NCI-H345 (cell line): ENCODE measurements at places on chromosomes 12 and 14.

DNA sequence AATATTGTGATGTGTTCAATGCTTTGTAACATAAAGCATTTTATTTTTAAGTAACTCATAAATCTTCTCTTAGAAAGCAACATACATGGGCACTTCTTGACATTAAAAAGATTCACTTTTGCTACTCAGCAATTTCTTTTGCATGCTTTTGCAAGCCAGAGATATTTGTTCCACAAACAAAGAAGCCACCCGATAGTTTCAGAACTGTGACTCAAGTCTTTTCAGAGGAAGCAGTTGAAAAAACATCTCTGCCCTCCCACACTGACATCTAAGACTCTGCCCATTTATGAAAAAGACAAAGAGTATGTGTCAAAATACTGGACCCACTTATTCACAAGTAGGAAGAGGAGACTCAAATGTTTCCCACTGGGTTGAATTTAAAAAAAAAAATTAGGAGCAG, 7.5 kb downstream of the APPL2 start:
- DNase-seq: no peak

DNA sequence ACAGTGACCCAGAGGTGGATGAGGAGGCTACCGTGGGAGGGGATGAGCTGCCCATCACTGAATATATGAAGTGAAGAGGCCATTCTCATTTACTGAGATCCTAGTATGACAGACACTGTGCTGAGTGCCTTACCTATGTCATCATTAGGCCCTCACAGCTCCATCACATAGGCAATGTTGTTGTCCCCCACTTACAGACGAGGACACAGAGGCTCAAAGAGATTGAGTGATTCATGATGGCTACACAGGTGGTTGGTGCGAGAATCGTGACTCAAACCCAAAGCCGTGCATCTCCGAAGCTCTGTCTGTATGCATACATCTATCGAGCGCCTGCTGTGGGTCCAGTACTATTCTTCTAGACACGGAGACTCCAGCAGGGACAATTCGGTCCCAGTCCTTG, 5.9 kb upstream of the CCDC197 start:
- DNase-seq: no peak

DNA sequence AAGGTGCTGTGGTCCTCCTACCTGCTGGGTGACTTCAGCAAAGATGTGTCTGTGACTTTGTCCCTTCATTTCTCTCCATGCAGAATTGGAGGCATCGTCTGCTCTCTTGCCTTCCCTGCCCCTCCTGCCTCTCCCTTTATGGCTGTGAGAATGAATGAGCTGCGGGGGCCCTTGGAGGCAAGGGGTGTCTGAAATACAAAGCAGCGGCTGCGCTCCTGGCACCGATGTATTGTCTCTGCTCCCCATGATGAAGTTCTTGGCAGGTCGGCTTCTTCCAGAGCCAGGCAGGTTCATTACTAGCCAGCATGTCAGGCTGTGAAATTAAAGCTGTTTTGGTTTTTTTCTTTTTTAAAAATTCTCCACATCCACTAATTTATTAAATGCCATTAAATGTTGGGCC, 194.5 kb downstream of the TSPAN9 start:
- no peak for DNase-seq

- DNase-seq: no peak
These were observed 164.6 kb downstream of the GCH1 start for GRCh38 chr14:54738009-54738408.

- no peak for DNase-seq
These were observed 27.7 kb downstream of the SETD3 start for GRCh38 chr14:99452968-99453367.

GRCh38 chr12:113981876-113982275, 15.8 kb upstream of the RBM19 start:
- no peak for DNase-seq

DNA sequence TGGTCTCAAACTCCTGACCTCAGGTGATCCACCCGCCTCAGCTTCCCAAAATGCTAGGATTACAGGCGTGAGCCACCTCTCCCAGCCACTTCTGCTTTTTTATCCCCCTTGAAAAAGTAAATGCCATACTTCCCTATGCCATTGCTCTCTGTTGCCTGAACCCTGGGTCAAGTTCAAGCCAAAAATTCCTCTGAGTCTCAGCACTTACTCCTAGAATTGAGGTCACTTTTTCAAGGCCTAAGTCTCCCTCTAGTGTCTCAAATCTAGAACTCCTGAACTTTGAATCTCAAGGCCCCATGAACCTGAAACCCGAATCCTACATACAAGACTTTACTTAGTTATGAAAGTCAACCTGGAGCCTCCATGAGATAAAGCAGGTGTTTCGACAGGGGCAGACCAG, 1.4 kb upstream of the APOBEC1 start:
- no peak for DNase-seq

DNA sequence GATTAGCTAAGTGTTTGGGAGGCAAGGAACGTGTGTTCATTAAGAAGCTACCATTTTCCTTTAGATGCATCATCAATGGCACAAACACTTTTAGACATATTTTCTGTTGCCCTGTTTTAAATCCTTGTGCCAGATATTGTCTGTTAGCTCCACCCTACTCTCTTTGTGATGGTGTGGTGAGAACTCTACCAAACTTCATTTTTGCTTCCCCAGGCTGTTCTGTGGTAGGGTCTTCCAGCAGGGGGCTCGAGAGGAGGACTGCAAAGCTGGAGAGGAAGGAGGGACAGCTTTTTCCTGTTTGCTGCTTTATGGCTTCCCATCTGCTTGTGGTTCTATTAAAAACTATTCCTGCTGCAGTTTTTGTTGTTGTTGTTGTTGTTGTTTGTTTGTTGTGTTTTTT, 23.8 kb upstream of the STRAP start:
- DNase-seq: no peak

GRCh38 chr14:65933400-65934069, 521.0 kb downstream of the FUT8 start:
- DNase-seq: no peak

DNA sequence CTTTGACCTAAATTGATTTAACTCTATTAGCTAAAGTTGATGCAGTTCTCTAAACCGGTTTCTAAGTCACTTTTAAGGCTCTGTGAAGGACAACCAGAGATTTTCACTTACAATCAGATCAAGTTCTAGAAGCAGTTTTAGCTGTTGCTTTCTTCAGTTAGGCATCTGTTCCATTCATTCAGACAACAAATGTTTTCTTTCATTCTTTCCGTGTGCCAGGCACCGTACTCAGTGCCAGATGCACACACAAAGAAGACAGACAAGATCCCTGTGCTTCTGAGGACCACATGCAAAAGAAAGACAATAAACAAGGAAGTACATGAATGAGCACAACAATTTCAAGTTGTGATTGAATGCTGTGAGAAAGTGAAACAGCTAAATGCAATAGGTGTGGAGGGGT, 11.1 kb upstream of the EGLN3 start:
- no peak for DNase-seq

- DNase-seq: no peak
These were observed 17.7 kb upstream of the ASCL1 start for GRCh38 chr12:102939670-102940222.

DNA sequence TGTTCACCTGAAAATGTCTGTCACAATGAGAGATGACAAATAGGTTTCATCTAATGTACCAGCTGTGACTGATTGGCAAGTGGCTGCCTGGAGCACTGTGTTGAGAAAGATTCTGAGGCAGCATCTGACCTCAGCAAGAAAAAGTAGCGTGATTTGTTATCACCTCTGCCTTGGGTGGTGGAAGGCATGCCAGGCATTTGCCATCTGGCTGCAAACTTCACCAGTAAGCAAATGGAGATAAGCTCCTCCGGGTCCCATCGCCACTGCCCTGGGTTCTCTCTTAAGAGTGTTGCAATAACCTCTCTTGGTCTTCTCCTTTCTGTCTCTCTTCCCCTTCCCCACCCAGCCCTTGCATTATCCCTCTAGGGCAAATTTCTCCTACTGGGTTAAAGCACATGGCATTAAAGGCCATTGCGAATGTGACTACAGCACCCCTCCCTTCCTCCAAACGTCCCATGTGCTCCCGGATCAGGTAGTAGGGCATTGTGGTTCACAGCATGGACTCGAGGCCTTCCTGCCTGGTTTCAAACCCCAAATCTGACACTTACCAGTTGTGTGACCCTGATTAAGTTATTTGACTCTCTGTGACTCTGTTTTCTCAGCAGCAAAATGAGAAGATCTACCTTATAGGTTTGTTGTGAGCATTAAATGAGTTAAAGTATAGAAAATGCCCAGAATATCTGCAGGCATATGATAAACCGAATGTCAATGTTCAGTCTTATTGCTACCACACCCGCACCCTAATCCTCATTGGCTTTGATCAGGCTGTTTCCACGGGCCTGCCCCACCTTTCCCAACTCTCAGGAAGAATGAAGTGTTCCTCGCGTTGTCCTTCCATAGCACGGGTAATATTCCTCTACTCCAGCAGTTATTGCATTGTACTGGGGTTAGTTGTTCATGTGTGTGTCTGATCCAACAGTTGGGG, 8.2 kb upstream of the LGALS3 start:
- DNase-seq: no peak

DNA sequence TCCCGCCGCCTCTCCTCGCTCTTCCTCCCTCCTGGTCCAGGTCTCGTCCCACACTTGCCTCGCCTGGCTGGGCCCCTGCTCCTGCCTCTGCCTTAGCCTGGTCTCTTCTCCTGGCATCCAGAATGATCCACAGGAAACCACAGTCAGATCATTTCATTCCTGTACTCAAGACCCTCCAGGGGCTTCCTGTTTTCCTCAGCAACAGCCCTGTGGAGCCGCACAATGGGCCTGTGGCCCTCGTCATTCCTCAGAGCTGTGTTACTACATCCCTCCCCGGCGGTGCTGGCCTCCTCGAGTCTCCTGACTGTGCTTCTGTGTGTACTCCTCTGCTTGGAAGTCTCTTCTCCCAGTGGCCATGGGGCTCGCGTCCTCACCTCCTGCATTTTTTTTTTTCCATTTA, 20.1 kb downstream of the ATP6V0A2 start:
- DNase-seq: no peak

- no peak for DNase-seq
These were observed 2.5 kb upstream of the MAX start for GRCh38 chr14:65104791-65105190.

DNA sequence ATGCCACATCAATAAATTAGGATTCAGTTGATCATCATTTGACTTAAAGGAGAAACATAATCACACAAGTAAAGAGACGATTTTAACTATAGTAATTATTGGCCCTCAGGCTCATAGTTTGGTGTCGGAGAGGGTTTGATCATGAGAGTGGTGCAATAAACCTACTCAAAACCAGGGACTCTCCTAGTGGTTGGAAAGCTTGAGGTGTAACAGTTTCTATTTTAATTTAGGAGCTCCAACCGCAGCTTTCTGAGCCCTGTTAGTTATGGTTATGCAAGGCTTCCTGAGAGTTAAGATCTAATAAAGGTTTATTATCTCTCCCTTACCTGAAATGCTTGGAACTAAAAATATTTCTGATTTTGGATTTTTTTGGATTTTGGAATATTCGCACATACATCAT, 36.4 kb downstream of the TMTC2 start:
- DNase-seq: no peak

DNA sequence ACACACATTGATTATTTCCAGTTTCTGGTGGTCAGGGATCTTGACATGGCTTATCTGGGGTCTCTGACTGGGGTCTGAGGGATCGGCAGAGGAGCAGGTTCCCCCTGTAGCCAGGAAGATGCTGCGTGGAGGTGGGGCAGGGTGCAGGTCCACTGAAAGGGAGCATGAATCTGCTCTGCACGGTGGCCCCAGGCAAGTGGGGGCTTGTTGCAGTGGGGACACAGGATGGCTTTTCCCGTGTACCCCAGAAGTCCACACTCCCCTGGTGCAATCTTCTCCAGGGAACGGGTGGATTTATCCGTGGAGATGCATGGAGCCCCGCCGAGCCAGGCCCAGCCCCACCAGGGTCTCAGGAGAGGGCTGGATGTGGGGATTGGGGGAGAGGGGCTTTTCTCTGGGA, 210.4 kb upstream of the C14orf180 start:
- no peak for DNase-seq

GRCh38 chr12:108690542-108691174, 40.7 kb downstream of the CORO1C start:
- no peak for DNase-seq

- no peak for DNase-seq
These were observed 4.4 kb downstream of the SLC22A17 start for GRCh38 chr14:23348297-23348655.

DNA sequence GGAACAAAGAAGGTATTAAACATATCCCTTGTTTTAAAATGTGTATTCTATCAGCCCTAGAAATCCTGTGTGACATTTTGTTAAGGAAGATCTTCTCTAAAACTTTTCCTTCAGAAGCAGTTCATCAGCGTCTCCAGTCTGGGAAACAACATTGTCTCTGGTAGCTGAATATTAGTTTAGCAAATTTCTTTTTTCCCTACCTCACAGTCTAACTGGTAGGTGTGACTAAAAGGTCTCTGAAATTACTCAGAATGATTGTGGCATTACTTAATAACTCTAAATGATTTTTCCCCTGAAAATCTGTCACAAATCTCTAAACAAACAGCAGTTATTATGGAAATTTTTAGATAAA, 1044.8 kb downstream of the FLRT2 start:
- no peak for DNase-seq

DNA sequence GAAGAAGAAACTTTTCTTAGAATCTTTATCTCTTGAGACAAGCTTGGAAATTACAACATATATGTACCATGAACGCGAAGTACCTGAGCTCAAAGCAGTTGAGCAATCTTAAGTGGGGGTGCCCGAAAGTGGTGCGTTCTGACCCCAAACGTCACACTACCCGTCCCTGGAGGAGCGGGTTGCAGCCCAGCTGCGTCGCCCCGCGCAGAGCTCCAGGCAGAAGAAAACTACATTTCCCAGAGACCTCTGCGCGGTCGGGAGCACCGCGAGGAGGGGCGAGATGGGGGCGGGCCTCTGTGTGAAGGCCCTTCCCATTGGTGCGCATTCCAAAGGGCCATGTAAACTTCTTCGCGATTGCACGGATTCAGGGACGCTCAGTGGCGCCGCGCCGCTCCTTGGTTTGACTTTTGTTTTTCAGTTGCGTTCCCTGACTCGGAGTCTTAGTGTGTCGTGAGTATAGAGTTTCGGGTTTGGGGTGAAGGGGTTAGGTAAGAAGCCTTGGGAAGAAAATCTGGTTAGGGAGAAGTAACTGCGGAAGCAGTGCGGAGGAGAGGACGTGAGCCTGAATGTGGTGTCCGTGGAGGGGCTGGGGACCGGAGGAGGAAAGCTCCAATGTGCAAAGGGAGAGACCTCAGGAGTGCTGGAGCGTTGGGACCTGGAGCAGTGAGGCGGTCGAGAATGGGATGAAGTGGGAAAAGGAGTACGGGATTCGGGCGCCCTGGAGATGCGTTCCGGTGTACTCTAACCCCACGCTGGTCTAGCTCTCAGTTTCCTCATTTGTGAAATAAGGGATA, at the start of gene CCDC77:
Gene CCDC77 (plus strand): TSS at position 410 of the 794 bp plus-strand sequence. CDS start 7,740 bp downstream, outside the sequence.
- DNase-seq: no peak

- DNase-seq: no peak
These were observed 5.6 kb upstream of the NPAS3 start for GRCh38 chr14:32932914-32933628.

- no peak for DNase-seq
These were observed 990 bp upstream of the TPI1 start for GRCh38 chr12:6866163-6866919.
